Stimulated activated CD4-positive, alpha-beta T cell treated with anti-CD3 and anti-CD28 coated beads, Interleukin-1b, Interleukin-23, amount 100 ng/mL, for 1 hour (primary cell): ENCODE measurements at places on chromosomes 4 and X.

GRCh38 chrX:136525738-136526606, 6.0 kb upstream of the VGLL1 start:
- DNase-seq: no peak

- no peak for DNase-seq
Measured at GRCh38 chr4:81455897-81456296, 15.8 kb downstream of the RASGEF1B start.

DNA sequence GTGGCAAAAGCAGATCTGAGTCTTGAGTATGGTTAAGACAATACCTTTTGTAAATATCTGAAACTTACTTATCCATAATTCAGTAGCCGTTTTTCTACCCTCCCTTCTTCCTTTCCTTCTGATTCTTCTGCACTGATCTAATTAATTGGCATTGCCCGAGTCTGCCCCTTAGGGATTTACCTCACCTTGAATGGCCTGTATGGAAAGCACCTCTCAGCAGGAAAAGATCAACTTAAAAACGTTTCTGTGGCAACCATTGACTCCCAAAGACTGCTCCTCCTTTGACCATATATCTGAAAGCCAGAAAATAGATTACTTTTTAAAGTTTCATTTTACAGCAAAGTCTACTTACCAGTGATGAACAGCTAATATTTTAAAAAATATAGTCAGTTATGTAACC, 496.5 kb upstream of the LCORL start:
- no peak for DNase-seq

DNA sequence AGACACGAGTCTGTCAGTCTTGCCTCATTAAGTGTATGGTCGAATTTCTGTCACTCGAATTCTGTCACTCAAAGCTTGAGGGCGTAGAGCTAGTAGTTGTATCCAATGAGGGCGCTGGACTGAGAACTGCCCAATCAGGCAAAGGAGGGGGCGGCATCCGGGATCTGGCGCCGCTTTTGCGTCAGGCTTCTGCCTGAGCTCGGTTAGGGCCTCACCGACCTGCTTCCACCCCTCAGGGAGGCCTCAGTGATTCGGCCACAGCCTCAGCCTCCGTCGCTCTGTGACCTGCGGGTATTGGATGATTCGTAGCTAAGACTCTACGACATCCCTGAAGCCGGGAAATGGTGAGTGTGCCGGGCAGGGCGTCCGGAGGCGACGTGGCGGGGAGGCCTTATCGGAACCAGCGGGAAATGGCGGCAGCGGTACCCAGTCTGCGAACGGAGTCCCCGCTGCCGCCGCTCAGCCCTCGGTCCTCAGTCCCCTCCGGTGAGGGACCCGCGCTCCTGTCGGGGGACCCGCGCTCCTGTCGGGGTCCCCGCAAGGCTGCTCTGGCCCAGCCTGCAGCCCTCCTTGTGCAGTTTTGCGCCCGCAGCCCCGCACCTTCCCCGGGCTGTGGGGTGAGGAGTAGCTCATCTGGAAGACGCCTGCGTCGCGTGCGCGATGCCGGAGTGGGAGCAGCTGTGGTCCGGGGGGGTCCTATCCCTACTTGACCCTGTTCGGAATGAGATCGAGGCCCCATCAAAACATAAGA, 88.3 kb downstream of the ZNF718 start:
- no peak for DNase-seq

- DNase-seq: no peak
Measured at GRCh38 chr4:141900856-141901255, 264.5 kb downstream of the IL15 start.

- DNase-seq: no peak
Measured at GRCh38 chr4:14874990-14875389, 127.3 kb upstream of the CPEB2 start.

DNA sequence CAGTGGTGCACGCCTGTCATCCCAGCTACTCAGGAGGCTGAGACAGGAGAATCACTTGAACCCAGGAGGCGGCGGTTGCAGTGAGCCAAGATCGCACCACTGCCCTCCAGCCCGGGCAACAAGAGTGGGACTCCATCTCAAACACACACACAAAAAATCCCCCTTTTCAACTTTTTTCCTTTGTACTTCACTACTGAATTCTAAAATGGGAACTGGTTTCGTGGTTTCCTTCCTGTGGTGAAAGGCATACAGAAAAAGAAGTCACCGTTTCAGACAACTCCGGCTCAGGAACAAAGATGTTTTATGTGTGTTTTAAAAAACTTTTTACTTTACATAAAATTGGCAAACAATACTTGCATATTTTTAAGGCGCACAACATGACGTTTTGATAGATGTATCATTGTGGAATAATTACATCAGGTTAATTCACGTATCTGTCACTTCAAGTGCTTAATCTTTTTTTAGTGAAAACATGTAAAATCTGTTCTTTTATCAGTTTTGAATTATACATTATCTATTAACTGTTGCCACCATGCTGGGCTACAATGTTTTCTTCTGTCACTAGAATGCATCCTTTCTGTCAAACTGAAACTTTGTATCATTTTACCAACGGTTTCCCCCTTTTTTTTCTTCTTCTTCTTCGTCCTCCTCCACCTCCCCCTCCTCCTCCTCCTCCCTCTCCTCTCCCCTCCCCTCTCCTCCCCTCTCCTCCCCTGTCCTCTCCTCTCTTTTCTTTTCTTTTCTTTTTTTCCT, 186.0 kb downstream of the CRLF2 start:
- DNase-seq: no peak

GRCh38 chr4:91325495-91325894, 978.3 kb upstream of the GRID2 start:
- no peak for DNase-seq

DNA sequence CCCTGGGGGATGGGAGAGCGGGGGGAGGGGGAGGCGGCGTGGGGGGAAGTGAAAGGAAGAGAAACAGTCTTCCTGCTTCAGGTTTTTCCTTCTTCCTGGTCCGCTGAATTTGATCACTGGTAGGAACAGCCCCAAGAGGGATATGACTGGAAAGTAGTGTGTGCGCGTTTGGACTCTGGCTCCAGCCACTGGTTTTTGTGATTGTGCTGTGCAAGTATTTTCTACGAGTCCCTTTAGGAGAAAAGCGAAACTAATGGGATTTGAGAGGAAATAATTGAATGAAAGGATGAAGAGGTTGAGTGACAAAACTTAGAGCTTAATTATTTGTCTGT, 836 bp downstream of the PRRG1 start:
- no peak for DNase-seq

DNA sequence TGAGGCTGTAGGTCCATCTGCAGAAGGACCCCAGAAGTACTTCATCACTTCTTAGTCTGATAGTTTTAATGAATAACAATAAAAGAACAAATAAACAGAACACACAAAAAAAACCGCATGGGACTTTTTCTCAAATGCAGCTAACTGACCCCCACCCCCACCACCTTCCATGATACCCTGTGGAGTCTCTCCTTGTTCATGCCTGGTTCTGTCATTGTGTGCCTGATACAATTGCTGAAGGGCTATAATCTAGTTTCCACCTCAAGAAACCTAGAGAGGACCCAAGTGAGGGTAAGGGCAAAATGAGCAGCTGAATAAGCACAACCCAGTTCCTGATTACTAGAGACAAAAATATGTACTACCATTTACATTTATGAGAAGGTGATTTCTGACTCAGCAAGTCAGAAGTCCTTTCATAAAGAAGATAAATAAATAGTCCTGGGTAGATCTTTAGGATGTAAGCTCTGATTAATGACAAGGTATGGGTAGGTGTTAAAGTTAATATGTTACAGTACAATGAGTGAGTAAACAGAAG, 155.1 kb downstream of the TMA16 start:
- no peak for DNase-seq

DNA sequence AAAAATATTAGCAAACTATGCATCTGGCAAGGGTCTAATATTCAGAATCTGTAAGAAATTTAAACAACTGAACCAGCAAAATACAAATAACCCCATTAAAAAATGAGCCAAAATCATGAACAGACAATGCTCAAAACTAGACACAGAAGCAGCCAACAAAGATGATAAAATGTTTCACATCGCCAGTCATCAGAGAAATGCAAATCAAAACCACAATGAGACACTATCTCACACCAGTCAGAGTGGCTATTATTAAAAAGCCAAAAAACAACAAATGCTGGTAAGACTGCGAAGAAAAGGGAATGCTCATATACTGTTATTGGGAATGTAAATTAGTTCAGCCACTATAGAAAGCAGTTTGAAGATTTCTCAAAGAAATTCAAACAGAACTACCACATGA, 201.3 kb upstream of the CPEB2 start:
- DNase-seq: no peak

- no peak for DNase-seq
Measured at GRCh38 chr4:6410068-6410467, 62.3 kb downstream of the PPP2R2C start.

DNA sequence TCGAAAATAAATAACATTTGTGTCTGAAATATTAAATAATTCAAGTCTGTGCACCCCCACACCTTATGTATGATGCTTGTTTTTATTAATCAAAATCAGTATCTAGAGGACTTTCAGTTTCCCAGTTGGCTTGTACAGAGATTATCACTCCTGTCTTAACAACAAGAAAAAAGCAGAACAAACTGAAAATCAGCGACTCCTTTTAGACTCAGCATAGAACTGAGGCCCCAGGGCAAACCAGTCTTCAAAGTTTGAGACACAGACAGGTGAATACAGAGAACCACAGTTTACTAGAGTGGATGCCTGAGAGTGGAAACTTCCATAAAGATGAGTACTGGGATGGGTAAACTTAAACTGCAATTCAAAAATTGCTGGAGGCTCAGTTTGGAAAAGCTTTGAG, 142.8 kb upstream of the KLF8 start:
- no peak for DNase-seq

DNA sequence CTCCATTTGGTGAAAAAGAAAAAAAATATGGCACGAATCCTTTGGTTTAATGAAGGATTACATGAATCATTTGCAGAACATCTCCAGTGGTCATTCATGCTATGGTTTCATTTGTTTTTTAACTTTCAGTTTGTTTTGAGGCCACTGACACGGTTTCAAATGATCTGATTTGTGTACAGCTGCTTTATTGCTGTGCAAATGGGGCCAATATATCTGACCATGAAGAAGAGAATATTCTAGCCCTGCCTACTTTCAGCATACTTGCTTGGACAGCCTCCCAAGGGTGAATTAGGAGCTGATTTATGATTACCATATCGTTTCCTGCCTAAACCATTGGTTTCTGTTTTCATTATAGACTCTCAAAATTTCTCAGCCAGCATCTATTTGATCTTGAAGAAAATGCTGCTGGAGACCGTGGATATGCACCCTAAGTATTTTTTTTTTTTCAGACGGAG, 30.7 kb downstream of the SPARCL1 start:
- no peak for DNase-seq

GRCh38 chr4:121709766-121710405, 13.1 kb upstream of the ANXA5 start:
- DNase-seq: no peak

DNA sequence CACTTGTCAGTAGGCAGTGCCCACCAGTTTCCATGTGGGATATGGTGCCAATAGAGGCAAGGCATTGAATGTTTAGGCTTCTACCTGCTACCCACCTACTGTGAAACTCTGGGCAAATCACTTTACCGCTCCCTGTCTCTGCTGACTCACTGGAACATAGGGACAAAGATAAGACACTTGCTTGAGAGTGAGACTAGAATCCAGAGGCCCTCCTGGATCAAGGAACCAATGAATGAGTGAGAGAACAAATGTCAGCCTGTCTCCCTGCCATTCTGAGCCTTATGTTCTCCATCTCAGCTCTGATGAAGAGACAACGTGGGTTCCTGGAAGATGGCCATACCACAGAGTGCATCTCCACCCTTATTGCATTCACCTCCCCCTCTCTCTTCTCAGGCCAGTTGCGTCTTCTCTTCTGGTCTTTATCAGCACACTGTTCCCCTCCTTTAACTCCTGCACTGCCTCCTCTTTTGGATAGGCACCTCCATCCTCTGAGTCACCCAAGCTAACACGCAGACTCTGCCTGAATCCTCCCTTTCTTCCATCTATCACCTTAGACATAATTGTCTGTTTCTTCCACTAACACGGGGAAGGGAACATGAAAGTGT, 15.4 kb upstream of the PRRG3 start:
- no peak for DNase-seq
